Effector CD8-positive, alpha-beta T cell (primary cell): ENCODE measurements at places on chromosomes 4 and X.
A peak's percentile ranks its signal among the peaks of the same experiment; 100 is the strongest.

GRCh38 chrX:118066867-118067515 lies 49.6 kb downstream of the KLHL13 start:
- no peak for DNase-seq

DNA sequence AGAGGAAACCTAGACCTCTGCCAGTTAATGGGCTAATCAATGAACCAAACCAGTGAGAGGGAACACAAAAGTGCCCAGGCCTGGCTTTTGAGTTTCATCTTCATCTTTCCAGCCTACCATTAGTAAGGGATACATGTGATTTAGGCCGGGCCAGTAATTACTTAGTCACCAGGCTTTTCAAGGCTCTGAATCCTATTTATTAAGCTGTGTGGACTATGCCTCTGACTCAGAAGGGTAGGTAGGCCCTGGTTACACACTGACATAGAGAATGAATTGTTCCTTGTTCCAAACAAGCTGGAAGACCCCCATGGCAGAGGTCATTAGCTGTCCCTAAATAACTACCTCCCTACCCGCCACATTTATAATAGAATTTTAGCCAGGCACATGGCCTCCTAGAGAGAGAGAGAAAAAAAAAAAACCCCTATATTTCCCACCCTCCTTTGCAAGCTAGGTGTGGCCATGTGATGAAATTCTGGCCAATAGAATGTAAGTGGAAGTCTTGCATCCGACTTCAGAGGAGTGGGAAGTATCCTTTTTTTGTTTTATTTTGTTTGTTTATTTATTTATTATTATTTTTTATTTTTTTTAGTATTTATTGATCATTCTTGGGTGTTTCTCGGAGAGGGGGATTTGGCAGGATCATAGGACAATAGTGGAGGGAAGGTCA lies 112.3 kb upstream of the BCOR start:
- no peak for DNase-seq

GRCh38 chrX:111445485-111445884 lies 33.5 kb upstream of the DCX start:
- no peak for DNase-seq

GRCh38 chrX:153924149-153924861 lies 1.8 kb downstream of the ARHGAP4 start:
- DNase-seq = peak; percentile 32

GRCh38 chrX:83529950-83530349 lies 21.9 kb downstream of the POU3F4 start:
- DNase-seq = no peak

DNA sequence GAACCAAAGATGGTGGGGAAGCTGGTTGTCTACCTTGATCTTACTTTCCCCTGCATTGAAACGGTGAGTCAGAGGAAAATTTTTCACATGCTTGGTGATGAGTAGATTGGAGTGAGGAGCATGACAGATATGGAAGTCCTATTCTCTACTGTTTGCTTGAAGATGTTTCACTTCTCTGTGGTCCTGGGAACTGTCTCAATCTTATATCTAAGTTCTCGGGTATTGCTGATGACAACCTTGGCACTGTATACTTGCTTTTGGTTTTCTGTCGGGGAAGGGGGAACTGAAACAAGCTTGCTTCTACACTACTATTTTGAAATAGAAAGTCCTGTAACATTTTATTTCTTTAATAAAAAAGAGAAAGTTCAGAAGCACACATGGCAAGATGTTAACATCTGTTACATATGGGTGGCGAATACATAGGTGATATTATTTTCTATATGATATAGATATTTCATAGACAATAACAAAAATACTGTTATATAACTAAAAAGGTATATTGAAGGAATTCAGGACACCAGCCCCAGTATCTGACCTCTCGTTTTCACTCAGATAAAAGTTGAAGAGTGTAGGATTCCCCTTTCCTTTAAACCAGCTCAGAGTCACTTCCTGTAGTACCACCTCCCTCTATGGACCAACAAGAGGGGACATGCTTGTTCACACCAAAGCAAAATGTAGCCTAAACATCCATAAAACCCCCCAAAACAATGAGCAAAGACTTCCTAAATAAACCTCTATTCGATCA lies 88.8 kb downstream of the FMR1NB start:
- no peak for DNase-seq

DNA sequence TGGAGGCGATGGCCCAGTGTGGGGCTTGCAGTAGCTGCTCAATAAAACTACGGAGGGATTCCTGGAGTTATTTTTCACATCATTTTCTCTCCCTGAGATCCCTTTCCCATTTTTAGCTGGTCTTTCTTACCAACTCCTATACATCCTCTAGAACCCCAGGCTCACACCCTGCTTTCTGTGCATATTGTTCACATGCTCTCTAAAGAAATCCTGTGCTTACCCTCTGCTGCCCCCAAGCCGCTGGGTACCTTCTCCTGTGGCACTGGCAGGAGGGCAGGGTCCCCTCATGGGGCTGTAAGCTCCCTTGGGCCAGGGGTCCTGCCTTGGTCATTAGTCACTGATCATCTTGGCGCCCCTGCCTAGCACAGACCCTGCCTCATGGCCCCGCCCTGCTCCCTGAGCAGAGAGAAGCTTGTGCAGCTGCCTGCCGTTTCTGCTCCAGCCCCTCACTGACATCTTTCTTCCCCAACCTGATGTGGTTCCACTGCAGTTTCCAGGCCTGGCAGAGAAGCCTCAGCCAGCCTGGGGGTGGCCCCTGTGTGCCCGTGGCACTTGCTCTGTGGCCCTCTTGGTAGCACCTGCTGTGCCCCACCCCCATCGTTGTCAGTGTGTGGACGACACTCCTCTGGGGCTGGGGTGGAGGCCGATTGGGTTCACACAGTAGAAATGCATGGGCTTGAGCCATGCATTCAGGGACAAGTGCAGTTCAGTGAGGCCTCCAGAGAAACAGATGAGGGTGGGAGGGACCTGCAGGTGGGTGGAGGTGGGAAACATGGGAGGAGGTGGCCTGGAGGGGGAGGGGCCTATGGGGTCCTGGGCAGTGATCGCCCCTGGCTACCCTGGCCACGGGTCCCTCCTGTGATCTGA lies 69.5 kb downstream of the WFS1 start:
- no peak for DNase-seq

DNA sequence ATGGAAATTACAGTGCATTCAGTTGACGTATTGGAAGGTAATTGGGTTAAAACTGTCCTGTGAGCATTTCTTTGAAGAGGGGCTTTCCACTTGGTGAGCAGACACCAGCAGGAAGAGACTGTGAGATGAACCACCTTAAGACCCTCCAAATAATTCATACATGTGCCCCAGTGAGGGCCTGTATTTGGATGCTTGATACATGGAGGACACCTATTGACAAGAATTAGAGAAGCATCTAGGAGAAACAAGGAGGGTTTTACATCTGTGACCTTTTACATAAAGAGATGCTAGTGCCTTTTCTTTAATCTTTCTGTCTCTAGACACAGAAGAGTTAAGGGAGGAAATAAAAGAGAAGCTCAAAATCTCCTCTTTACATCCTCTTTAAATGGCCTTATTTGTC lies 1115.3 kb upstream of the IGFBP7 start:
- no peak for DNase-seq

DNA sequence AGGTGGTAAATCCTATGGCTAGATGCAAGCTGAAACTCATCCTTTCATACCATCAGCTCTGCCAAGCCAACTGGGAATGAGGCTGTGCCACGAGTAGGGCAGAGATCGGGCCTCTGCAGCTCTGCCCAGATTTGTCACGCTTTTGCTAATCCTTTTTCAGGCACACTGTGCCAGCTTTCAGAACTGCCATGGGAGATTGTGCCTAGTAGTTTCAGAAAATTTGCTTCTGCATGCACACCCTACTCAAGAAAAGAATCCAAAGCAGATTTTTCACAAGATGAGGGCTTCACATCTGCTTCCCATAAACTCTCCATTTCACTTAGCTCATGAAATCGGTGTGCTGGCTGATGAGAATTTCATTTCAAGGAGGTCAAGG lies 3.3 kb upstream of the ADH7 start:
- DNase-seq = no peak

GRCh38 chr4:15003891-15004738 lies 1.8 kb downstream of the CPEB2 start:
- peak; percentile 29 for DNase-seq

DNA sequence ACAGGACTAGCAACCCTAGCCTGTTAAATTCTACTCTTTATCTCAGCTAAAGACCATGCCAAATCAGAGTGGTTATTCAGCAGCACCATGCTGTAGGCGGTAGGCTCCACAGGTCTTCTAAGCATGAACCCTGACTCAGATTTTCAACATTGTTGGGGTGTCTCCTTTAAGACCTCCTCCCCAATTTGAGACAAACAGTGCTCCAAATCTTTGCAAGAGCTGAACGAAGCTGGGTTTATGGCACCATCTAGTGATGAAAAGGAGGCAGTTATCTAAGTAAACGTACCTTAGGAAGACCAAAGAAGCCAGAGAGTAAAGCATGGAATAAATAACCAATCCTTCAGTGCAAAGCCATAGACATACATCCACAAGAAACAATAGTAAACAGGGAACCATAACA lies 334.5 kb upstream of the SLC7A11 start:
- no peak for DNase-seq

DNA sequence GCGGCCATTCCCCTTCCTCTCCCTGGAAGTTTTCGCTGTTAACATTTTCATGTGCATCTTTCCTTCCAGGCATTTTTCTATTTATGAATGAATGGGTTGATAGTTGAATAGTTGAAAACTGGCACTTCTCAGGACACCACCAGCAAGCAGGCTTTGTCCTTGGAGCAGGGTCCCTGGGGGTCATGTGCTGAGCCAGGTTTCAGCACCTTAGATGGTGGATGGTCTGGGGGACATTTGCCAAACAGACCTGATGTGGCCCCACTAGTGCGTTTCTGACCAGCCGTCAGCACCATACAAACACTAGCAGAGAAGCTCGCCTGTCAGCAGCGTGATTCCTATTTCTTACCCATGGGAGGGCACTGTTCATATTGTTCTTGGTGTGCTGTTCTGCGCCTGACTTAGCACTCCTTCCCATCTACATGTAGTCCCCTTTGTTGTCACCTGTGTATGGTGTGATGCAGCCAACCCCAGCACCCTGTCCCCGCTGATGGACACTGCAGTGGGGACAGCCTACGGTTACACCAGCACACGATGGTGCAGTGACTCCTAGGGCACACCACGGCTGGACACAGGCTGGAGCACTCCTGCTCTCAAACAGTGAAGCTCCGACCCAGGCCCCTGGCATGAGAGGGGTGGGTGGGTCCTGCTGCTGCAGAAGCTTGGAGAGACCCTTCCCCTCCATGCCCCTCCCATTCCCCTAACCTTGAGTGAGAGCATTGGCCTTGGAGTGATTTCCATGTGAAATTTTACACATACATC lies 27.2 kb upstream of the WFS1 start:
- DNase-seq = no peak

DNA sequence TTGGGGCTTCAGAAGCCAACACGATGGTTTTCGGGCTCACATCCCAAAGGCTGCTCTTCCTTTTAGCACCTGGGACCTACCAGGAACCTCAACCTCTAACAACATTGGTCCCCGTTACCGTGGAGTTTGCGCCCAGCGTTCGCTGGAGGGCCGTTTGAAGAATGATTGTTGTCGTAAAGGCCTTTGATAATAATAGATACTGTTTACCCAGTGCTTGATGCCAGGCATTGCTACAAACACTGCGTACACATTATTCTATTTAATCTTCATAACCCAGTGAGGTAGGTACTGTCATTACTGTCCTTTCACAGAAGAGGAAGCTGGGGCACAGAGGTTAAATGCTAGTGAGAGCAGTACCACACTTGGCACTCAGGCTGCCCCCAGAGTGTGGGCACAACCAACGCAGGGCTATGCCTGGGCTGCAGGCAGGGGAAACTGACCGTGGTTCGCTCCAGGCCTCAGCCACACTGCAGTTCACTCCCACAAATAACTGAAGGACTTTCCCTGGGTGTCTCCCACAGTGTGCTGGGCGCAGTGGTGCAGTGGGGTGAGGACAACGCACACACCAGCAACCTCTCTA lies 1.0 kb upstream of the ACSL1 start:
- DNase-seq = no peak

GRCh38 chrX:54640103-54640690 lies 110.2 kb downstream of the GNL3L start:
- DNase-seq = no peak
